ENCODE measurements at places on chromosomes 16 and 17. TPM values are rescaled to one million over a fixed set of nuclear protein-coding genes. Genes with fewer than 3 reads are reported as not detected.
A peak's percentile ranks its signal among the peaks of the same experiment; 100 is the strongest.

- DNase-seq, result no peak
Observed at GRCh38 chr17:47732399-47733046, 513 bp upstream of the TBX21 start.

DNA sequence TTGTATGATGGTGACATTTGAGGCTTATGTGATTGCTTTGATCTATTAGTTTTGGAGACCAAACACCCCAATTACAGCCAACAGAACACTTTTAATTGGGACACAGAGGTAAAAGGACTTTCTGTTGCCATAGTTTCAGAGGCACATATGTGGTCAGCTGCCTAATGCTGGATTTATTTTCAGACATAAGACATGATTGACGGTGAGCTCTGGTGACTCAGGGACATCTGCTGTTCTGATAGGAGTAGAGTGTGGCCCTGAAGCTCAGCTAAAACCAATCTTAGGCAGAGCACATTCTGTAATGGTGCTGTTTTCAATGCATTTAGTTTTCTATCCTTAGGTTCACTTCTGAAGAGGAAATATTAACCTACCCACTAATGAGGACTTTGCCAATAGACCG is 247.1 kb downstream of the UTP18 start:
- DNase-seq, result no peak

DNA sequence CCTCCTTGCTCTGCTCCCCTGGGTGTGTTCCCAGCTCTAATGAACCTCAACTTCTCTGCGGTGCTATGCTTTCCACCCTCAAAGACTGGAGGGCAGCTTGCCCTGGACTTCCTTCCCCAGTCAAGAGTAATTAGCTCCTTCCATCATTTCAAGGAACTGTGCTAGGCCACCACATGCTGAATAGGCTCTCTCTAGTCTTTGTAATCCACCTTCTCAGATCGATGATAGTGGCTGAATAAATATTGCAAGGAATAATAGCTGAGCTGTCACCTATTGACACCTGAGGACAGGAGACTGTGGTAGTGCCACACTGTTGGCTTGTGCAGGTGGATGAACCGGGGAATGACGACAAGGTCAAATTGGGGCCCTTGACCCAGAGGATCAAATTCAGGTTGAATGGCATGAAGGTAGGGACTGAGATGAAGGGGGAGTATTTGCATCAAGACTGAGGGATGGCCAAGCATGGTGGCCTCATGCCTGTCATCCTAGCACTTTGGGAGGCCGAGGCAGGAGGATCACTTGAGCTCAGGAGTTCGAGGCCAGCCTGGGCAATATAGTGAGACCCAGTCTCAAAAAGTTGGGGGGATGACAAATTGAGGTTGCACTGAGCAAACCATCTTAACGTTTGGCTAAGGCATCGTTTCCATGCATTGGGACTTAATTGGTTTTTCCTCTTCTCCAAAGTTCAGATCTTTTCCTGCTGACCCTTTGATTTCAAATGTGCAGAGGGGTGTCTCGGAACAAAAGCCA is 18.8 kb upstream of the SLC5A11 start:
- DNase-seq, result no peak

DNA sequence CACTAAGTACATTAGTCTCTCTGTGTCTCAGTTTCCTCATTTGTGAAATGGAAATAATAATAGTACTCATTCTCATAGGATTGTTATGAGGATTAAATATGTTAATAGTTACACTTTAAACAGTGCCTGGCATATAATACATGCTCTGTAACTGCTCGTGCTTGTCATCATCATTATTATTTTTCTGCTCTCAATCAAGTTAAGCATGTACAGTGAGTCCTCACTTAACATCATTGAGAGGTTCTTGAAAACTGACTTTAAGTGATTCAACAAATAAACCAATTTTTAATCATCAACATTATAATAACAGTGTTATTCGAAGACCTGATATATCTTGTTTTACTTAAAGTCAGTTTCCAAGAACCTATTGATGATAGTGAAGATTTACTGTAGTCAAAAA is 322.3 kb downstream of the ZFHX3 start:
- no peak for DNase-seq

DNA sequence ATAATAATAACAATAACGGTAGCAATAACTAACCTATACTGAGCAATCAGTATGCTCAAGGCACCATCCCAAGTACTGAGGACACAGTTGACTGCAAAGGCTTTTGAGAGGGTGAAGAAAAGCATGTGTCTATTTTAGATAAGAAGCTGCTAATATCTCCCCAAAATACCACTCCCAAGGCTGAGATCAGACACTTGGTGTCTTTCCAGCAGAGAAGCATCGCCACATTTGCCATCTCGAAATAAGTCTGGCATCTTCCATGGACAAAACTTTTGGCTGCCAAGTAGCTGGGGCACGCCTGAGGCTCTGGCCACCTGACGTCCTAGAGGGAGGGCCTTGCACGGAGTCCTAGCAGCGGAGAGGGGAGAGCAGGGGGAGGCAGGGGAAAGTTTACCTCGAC is 39.0 kb downstream of the ZNF423 start:
- DNase-seq, result no peak

GRCh38 chr17:70344386-70345060 is 175.2 kb downstream of the KCNJ2 start:
- DNase-seq, result peak; percentile 7

- DNase-seq, result peak; percentile 27
Observed at GRCh38 chr17:47717261-47717697, 15.8 kb upstream of the TBX21 start.

DNA sequence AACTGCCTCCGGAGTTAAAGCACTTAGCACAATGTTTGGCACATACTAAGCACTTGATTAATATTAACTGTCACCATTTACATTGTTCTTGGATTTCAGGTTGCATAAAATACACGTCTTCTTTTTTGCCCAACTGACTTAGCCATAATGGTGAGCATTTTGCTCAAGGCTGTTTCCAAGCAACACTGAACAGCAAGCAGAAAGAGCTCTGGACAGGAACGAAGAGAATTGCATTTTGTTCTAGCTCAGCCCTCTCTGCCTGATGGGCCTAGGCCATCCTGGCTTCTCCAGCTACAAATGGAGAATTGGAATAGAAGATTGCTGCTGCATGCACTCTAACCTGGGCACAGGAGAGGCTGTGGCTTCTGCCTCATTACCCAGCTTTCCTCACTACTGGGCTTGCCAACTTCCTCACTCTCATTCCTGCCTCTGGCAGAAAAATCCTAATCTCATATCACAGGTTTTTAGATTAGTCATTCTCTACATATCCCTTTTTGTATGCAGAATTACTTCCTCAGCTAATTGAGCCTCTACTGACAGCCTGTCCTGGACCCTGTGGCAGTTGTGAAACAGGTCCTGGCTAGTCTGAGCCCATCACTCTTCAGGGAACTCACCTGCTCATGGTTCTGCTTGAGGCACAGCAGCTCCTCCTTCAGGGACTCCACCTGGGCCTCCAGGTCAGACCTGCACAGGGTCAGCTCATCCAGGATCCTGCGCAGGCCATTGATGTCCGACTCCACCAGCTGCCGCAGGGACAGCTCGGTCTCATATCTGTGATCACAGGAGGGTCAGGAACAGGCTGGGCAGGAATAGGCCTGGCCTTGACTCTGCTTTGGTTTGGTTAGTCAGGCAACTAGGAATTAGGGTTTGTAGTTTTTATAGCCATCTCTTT is 2.5 kb downstream of the KRT33A start:
- DNase-seq, result no peak

GRCh38 chr16:77564791-77565390 is 130.1 kb upstream of the ADAMTS18 start:
- peak; percentile 46 for DNase-seq

DNA sequence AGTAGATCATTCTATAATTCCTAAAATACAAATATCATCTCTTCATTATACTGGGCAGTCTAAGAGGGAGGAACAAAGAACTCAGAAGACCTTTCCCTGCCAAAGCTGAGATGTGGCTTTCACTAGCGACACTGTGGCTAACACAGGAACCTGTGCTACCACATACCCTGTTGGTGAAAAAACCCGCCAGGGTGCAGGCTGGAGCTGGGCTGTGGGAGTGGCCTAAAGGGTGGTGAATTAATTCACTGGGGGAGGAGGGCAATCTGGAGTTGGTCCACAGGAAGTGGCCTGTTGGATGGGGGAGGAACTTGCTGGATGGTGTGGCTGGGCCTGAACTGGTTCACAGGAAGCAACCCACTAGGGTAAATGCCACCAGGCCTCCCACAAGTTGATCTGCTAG is 7.4 kb downstream of the ZNF594 start:
- DNase-seq, result no peak

DNA sequence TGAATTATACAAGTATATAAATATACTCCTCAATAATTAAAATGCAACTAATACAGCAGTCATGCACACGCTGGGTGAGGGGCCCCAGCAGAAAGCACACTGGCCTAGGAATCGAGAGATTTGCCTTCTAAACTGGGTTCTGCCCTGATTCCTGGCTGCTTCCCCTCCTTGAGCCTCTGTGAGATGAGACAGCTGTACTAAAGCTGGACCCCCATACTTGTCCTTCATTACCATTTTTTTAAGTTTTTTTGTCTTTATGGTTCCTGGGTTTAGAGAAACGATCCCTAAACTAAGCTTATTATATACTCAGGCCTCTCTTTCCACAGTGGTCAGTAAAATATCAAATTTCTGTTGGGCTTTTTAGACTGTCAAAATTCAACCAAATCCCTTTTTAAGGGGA is 195.1 kb upstream of the DYNLRB2 start:
- DNase-seq, result no peak

DNA sequence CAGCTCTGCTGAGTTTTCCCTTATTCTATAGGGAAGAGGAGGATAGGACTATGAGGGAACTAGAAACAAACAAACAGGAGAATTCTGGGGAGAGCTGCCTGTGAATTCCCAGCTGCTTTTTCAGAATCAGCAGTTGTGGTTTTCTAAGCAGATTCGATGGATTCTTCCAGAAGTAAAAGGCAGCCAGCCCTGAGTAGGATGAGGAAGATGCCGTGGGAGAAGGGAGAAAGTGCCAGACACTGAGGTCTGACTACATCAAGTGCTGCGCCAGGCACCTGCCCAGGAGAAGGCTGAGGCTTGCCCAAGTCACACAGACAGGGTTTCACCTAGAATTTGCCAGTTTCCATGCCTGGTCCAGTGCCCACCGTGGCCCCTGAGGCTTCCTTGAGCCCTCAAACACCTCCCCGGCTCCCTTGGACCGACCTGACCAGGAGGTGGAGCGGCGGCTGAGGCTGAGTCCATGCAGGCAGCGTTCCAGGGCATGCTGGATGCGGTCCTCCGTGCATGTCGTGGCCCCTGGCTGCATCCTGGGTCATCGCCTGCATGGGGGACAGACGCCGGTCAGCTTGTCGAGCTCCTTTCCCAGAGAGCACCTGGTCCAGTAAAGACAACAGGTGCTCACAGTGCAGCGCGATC is 43.6 kb upstream of the PIK3R6 start:
- no peak for DNase-seq

The TMEM238L gene
- not detected for total RNA-seq

The EFNB3 gene
- 0.22 TPM for total RNA-seq

The ASPHD1 gene
- total RNA-seq, result 0.22 TPM
